Esophagus mucosa (tissue), 1 donor: ENCODE measurements at places on chromosomes 1 and 21. TPM values are rescaled to one million over a fixed set of nuclear protein-coding genes. Genes with fewer than 3 reads are reported as not detected.
A peak's percentile ranks its signal among the peaks of the same experiment; 100 is the strongest.

GRCh38 chr1:70333245-70333644 lies 21.3 kb downstream of the ANKRD13C start:
- no peak for ATAC-seq

GRCh38 chr1:212291505-212292134 lies 6.4 kb downstream of the PPP2R5A start:
- ATAC-seq = peak; percentile 62

The DNM3 gene
- 1.6 TPM for total RNA-seq

The MIXL1 gene
- not detected for total RNA-seq

DNA sequence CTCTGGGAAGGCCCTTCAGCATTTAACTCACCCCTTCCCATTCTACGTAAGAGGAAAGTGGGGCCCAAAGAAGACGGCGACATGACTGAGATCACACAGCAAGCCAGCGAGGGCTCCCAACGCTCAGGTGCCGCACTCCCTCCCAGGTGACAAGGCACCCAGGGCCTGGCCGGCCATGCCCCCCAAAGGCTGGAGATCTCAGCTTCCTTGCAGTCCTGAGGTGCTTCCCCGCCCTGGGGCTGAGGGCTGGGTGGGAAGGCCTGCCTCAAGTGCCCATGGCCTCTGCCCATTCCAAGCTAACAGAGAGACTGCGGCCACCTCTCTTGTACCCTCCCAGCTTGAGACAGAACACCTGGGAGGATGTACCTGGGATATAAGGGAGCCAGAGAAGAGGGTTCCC lies 1.0 kb upstream of the CRYBG2 start:
- no peak for ATAC-seq

DNA sequence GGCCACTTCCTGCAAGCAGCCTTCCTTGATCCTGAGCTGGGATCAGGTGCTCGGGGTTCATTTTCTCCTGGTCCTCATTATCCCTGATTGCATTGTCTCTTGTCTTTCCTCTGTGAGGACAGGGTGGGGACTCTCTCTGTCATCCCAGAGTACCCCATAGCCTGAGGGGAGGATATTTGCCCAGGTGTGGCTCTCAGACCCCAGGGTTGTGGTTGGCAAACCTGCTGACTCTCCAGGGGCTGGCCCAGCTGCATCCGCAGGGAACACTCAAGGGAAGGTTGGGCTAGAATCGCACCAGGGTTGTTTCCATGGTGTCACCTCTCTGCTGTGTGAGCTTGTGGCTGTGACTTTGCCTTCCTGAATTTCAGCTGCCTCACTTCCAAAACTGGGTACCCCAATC lies 276.8 kb upstream of the C1orf174 start:
- ATAC-seq = no peak

- peak; percentile 33 for ATAC-seq
Measured at GRCh38 chr1:229203030-229203751, 67.7 kb upstream of the RAB4A start.
